ENCODE measurements at places on chromosomes 16 and 17.
A peak's percentile ranks its signal among the peaks of the same experiment; 100 is the strongest.

GRCh38 chr17:79749156-79749815, 18.5 kb downstream of the ENPP7 start:
- DNase-seq: no peak

DNA sequence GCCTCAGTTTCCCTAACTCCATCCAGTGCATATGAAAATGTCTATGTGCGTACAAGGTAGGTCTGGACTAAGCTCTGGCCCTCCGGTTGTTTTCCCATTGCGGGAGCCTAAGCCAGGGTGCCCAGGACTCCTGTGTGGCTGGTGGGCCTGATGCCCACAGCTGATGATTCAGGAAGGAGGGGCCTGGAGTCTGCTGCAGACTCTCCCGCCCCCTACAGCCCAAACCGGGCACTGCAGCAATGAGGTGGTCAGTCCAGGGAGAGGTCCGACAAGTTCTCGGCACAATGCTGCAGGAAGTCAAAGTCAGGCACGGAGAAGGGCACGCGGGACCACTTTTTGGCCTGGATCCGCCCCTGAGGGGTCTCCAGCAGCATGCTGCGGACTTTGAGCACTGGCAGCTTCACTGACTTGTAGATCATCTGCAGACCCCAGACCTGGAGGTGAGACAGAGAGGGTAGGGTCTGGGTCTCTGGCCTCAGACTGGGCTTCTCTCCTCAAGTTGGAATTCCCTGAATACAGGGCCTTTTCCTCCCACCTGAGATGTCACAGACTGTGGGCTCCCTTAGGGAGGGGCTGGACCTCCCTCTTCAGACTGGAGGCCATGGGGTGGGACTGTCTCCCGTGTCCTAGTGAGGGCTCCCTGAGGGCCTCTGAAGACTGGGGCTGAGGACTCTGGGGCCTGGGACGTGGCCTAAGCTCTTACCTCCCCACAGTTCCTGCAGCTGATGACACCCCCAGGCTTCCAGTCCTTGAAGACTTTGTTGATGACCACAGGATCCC, 3.4 kb upstream of the ZNF385C start:
- DNase-seq: peak; percentile 75

GRCh38 chr16:59696495-59696894, 962.4 kb upstream of the GOT2 start:
- no peak for DNase-seq

DNA sequence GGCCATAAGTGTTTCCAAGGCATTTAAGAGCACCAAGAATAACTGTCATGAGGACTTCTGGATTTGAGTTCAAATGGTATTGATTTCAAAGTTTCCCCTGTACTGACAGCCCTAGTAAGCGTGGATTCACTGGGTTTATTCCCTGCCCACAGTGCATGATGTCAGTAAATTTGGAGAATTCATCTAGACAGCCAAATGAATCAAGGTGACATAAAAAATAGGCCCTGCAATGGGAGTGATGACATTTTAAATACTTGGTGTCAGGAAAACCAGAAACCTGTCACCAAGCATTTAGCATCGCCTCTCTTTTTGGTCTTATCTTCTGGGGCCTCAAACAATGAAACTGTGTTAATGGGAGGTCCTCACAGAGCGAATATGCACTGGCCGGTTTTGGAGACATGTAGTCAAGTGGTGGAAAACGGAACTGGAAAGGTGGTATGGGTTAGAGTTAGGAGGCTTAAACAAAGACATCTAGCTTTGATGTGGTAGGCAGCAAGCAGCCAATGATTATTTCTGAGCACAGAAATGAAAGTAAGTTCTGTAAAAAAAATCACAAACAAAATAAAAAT, 29.1 kb downstream of the COG4 start:
- no peak for DNase-seq

- peak; percentile 49 for DNase-seq
These were observed 2.4 kb downstream of the SERPINF1 start for GRCh38 chr17:1764284-1764683.

DNA sequence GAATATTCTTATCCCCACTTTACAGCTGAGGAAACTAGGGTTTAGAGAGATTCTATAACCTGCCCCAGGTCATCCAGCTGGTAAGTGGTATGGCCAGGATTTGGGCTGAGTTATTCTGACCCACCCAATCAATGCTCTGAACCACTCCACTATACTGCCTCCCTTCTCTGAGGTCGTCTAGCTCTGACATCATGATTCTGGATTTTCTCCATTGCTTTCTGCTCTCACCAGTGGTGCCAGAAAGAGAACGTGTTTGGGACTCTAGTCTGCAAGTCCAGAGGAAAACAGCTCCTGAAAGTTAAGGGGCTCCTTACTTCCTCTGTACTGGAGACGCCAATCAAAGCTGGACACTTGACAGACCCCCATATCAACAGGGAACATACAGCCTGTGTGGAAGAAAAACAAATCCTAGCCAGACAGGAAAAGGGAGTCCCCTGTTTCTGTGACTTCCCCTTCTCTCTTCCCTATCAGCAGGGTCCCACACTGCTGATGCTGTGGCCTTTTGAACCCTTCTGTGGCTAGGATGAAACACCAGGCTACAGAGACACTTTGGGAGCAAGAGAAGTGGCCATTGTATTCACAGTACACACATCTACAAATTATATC, 6.0 kb upstream of the EZH1 start:
- DNase-seq: no peak

- no peak for DNase-seq
These were observed 13.1 kb upstream of the LPCAT2 start for GRCh38 chr16:55495616-55496289.

- DNase-seq: no peak
These were observed 3.2 kb downstream of the PRSS22 start for GRCh38 chr16:2854700-2855309.

DNA sequence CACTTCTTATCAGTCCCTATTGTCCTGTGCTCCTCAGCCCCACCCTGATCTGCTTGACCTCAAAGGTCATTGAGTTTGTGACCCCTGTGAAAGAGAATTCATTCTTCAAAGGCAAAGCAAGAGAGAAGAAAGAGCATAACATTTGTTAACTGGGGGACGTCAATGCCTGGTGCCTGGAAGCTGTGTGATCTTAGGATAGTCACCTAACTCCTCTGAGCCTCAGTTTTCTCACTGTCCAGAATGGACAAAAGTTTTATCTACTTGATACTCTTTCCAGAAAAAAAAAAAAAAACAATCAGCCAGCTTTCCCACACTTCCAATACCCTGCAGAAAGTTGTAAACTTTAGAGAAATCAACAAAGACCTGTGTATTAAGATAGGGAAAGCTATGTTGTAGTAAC, 173.1 kb downstream of the C16orf78 start:
- no peak for DNase-seq

GRCh38 chr16:12646098-12646489, 157.6 kb downstream of the CPPED1 start:
- no peak for DNase-seq

- DNase-seq: no peak
These were observed 7.2 kb downstream of the RASL10B start for GRCh38 chr17:35738519-35739133.

- DNase-seq: no peak
These were observed 59.2 kb downstream of the BANP start for GRCh38 chr16:88010343-88010967.

GRCh38 chr17:11487469-11487868, 110.8 kb upstream of the DNAH9 start:
- DNase-seq: no peak

DNA sequence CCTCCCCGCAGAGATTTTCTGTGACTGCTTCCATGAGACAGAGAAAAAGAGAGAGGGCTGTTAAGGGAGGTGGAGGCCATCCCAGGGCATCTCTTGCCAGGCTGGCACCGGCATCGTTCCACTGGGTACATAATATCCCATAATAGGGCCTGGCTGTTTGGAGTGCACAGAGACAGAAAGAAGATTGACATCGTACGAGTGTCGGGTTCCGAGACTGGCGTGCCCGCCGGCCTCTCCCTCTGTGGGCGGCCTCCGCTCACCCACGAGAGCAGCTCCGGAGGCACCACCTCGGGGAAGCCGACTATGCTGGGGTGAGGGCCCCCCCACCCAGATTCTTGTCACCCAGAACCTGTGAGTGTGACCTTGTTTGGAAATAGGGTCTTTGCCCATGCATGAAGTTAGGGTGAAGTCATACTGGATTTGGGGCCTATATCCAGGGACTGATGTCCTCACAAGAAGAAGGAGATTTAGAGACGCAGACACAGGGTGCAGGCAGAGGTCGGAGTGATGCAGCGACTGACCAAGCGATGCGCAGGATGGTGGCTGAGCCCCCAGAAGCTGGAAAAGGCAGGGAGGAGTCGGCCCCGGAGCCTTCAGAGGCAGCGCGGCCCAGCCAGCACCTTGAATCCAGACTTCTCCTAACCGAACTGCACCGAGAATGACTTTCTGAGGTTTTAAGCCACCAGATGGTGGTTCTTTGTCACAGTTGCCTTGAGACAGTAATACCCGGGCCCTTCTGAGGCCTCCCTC, 101.8 kb upstream of the CIBAR2 start:
- DNase-seq: no peak
